ENCODE measurements at places on chromosomes 6 and 20. TPM values are rescaled to one million over a fixed set of nuclear protein-coding genes. Genes with fewer than 3 reads are reported as not detected.

POPDC3 gene
- not detected for total RNA-seq

TMX4 gene
- 33.6 TPM for total RNA-seq

DNA sequence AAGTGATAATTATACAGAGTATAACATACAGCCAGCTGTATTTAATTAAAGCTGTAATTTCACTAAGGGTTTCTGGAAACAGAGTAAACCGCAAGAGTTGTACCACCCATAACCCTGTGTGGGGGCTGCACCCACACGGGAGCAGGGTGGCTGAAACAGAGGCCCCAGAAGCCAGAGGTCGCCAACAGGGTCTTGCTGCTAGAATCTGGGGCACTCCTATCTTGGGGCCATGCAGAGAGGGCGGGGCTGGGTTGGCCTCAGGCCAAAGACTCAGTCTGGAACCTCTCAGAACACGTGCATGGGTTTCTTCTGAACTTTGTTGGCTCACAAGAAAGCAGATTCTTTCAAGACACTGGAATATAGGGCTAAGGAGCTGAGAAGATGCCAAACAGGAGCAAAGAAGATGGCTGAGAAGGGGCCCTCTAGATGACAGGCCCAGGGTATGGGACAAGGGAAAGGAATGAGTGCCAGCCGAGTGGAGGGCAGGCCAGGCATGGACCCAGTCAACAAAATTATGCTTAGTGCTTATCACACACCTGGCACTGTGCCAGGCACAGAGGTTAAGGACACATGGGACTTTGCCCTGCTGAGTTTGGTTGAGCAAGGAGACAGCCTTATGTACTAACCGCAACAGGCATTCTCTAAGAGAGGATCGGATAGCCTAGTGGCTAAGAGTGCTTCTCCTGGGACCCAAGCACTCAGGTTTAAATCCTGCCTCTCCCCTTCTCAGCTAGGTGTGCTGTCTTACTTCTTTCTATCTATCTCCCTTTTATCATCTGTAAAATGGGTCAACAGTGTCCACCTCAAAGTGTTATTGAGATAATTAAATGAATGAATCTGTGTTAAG is 96.6 kb upstream of the FOXP4 start:
- DNase-seq = no peak

GRCh38 chr6:99416226-99416625 is 8.9 kb downstream of the PNISR start:
- no peak for DNase-seq

DNA sequence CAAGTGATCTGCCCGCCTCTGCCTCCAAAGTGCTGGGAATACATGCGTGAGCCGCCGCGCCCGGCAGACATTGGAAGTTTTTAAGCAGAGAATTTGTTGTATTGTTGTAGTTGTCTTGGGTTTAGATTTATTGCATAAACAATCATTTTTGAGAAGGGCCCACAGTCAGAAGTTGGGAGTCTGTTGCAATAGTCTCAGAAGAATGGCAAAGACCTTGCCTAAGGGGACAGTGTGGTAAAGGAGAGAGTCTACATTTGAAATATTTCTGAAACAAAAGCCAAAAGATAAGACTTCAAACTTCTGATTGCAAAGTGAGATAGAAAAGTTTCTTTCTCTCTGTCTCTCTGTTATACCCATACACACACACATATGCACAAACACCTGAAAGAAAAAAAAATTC is 22.5 kb downstream of the HFE start:
- DNase-seq = peak; percentile 73

HLA-DOB gene
- total RNA-seq = 5.7 TPM

DNA sequence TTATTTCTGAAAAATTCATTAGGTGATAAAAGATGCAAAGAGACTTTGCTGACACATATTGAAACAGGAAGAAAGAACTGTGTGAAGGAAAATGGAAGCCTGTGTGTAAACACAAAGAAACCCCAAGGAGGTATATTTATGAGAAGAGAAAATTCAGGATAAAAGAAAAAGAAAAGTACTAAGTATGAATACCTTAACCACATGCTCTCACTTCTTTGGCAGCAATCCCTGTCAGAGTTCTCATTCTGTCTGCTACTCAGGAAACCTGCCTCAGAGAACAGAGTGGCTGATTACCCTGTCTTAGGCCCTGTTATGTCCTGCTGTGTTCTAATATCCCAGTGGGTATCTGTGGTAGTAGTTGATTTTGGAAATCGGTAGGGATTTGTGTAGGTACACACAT is 457.9 kb downstream of the TBC1D32 start:
- DNase-seq = no peak

BTBD9 gene
- 11.3 TPM for total RNA-seq

All from M059J (cell line).